CD4-positive, alpha-beta T cell treated with Interleukin-2 at 100 ng/mL for 4 hours (primary cell): ENCODE measurements at places on chromosomes 3 and 15.
A peak's percentile ranks its signal among the peaks of the same experiment; 100 is the strongest.

DNA sequence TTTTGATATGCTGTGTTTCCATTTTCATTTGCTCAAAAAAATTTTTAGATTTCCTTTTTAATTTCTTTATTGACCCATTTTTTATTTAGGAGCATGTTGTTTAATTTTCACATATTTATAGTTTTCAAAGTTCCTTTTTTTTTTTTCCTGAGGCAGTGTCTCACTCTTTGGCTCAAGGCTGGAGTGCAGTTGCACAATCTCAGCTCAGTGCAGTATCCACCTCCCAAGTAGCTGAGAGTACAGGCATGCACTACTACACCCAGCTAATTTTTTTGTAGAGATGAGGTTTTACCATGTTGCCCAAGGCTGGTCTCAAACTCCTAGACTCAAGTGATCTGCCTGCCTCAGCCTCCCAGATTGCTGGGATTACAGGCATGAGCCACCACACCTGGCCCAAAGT is 36.2 kb downstream of the PFN2 start:
- DNase-seq: no peak

- no peak for DNase-seq
Observed at GRCh38 chr3:51992017-51992682, 3.5 kb downstream of the RPL29 start.

DNA sequence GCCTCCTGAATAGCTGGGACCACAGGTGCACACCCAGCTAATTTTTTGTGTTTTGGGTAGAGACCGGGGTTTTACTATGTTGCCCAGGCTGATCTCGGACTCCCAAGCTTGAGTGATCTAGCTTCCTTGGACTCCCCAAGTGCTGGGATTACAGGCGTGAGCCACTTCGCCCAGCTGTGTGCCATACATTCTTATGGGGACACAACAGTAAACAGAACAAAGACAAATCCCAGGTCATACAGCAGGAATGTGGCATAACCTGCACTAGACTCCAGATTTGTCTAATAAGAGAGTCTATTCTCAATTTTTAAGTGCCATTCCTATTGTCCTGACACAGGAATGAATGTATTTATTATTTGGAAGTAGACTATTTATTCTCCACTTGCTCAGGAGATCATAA is 17.6 kb downstream of the ARL6IP5 start:
- DNase-seq: no peak

DNA sequence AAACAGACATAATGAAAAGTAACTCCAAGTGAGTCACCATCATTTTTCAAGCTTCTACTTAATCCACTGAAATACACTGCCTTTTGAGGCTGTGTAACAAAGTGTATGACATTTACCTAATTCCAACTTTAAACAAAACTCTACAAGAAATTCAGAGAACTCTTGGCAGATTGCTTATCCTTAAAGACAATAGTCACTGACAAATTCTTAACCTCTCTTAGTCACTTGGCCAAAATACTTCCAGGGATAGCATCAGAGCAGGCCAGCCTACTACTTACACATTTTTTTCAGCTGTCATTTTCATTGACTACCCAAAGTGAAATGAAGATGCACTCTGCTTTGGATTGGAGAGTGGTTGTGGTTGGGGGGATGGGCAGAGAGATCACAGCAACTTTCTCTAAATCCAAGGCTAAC is 3.6 kb downstream of the WWTR1 start:
- DNase-seq: no peak

DNA sequence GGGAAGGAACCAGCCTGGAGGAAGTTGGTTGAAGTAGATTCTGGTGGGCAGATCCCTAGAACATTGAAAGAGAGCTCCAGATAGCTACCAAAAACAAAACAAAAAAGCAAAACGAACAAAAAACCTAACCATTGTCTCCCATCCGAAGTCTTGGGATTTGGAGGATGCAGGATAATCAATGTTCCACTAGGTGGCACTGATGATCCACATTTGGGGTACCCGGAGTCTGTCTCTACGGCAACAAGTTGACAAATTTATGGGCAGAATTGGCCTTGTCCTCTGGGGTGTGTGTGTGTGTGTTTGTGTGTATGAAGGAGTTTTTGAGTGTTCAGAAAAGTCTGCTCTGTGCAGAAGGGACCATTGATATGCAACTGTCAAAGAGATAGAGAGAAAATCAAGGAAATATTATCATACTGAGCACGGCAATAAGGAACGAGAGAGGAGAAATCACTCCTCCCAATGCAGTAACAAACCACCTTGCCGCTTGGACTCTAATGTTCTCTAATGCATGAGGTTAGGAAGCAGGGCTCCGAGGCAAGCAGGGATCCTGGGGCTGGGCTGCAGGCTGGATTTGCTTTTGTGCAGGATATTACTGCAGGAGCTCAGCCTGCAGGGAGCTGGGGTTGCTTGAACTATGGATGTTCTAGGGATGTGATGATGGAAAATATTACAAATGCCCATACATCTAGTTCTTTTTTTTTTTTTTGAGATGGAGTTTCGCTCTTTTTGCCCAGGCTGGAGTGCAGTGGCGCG is 59.8 kb upstream of the KLHL25 start:
- DNase-seq: peak; percentile 70

DNA sequence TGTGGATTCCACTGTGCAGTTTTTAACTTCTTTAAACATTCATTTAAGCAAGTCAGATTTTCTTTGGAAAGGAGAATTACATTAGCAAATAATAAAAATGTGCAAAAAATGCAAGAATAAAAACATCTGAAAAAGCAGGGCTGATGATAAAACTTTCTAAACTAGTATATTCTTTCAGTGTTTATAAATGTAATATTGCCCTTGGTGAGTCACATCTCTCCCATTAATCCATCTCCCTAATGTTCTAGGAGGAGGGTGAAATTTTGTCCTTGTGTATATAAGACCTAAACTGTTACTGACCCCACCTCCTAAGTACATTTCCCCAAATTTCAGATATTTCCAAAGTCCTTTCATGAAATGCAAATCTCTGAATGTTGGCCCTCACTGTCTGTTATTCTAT is 28.5 kb upstream of the DCUN1D1 start:
- DNase-seq: no peak

GRCh38 chr3:39185959-39186691 is 6.3 kb downstream of the XIRP1 start:
- no peak for DNase-seq

- DNase-seq: no peak
Observed at GRCh38 chr3:4808637-4809036, 170.6 kb upstream of the BHLHE40 start.

DNA sequence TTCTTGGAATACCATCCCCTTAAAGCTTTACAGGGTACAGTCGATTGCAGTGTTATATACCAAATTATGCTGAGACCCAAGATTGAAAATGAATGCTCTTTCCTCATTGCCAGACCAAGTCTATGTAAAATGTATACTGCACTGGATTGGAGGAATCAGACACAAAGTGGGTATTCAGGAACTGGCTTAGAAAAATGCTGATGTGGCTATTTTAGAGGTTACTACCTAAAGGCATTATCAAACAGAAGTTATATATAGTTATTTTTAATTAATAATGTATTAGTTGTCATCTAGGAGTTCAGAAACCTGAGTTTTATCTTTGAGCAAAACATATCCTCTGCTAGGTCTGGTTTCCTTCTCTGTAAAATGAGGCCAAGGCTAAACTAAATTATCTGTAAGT is 3.6 kb upstream of the SPG21 start:
- DNase-seq: no peak

- no peak for DNase-seq
Observed at GRCh38 chr3:84223512-84223911, 735.3 kb upstream of the CADM2 start.

DNA sequence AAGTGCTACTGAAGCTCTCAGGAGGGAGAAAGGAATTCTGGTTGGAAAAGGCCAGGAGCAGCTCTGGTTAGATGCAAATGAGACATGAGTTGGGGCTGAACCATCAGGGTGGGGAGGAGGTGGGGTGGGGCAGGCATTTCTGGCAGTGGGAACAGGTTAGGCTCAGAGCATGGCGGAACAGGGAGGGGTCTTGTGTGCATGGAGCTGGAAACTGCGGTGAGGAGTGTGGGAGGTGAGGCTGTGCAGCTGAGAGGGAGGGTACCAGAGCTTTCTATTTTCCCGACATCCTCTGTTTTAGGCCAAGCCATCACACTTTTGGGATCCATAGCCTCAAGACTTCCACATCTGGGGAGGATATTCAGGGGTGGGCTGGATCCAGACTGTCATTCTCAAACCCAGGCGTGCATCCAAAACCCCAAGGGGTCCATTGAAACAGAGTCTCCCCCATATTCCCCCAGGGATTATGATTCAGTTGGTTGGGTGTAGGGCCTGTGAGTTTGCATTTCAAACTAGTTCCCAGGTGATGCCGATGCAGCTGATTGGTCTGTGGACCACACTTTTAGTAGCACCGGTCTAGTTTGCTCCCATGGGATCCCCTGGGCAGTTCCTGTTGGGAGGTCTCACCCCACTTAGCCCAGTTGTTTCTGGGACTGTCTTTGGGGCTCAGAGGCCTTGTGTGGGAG is 100.9 kb upstream of the TLE3 start:
- DNase-seq: no peak

DNA sequence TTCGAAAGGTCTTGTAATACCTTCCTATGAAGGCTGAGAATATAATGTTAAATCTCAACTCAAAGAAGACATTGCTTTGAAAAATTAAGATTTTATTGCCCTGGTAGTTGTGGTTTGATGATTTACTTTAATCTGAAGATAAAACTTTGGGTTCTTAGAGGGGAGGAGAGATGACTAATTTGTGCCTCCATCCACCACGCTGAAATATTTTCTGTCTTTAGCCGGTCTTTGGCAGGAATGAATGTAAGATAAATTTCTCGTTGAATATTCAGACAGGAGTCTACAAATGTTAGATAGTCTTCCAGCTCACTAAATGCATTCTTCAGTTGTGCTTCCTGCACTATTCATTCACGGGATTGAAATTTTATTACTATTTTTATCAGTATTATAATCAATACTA is 844.3 kb upstream of the NR2F2 start:
- no peak for DNase-seq

DNA sequence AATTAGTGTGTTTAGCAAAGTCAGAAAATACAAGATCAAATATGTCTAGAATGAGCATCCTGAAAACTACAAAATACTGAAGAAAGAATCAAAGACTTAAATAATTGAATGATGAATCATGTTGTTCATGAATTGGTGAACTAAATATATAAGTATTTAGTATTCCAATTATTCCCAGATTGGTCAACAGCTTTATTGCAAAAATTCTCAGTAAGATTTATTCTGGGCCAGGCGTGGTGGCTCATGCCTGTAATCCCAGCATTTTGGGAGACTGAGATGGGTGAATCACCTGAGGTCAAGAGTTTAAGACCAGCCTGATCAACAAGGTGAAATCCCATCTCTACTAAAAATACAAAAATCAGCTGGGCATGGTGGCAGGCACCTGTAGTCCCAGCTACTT is 250.0 kb upstream of the NECTIN3 start:
- no peak for DNase-seq

DNA sequence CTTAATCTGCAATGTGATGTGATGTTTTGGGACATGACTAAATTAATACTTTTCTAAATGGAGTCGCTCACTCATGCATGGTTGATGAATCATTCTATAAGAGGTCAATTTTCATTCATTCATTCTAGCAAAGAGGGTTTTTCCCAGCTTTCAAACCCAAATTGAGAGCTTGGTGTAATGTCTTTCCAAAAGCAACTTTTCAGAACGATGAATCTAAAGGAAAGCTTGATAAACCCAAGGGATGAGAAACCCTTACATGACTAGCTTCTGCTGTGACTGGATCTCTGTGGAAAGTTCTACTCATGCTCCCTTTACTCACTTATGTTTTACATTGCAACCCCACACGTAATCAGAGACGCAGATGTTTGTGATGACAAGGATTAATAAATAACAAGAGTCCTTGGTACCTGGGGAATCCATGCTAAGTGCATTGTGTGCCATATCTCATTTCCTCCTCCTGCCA is 47.7 kb downstream of the PDZRN3 start:
- no peak for DNase-seq

GRCh38 chr3:111352585-111352984 is 189.4 kb upstream of the CD96 start:
- DNase-seq: no peak

DNA sequence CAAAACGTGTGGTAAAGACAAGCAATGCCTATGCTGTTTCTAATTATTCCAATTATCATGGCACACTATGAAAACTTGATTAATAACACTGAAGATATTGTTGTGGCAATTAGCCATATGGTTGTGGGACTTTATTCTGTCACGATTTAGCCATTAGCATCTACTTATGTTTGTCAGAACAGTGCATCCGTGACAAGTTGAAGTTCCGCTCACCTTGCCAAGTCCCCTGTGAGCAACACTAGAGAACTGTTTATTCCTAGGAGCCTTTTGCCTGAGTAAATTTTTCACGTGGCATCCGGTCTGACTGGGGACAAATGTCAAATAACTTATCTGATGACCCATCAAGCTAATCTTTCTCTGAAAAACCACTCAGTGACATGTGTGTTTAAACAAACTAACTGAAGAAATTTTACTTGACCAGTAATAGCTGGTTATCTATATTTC is 403.3 kb downstream of the TBC1D5 start:
- no peak for DNase-seq

GRCh38 chr15:43508421-43508820 is 9.0 kb upstream of the MAP1A start:
- no peak for DNase-seq

DNA sequence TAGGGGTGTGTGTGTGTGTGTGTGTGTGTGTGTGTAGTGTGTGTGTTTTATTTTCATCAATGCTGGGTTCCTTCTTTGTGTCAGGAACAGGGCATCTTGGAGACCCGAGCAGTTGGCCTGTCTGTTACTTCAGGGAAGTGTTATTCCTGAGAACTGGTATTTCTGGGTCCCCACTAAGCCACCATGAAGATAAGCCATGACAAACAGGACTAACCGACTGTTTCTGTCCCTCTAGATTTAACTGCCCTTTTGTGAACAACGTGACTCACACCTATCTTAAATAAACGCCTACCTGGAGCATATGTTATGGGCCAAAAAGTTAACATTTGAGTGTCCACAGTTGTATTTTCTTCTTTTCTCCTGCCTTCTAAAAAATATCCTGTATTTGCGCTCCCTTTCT is 19.5 kb downstream of the SIDT1 start:
- DNase-seq: no peak

GRCh38 chr3:8239095-8239494 is 262.5 kb upstream of the LMCD1 start:
- DNase-seq: no peak

- DNase-seq: no peak
Observed at GRCh38 chr3:75985432-75985831, 200.1 kb upstream of the ZNF717 start.

DNA sequence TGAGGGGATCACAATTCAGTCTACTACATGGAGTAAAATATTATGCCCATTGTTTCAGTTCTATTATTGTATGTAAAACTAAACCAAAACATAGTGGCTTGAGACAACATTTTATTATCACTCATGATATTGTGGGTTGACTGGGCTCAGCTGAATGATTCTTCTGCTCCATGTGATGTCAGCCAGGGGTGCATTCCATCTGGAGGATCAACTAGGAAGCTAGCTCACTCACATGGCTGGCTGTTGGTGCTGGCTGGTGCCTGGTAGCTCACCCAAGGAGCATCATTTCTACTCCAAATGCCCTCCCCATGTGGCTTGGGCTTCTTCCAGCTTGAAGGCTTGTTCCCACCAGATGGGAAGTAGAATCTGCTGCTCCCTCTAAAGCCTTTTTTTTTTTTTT is 51.8 kb upstream of the CLRN1 start:
- no peak for DNase-seq

- no peak for DNase-seq
Observed at GRCh38 chr3:191366675-191367074, 36.3 kb upstream of the UTS2B start.
